ENCODE measurements at places on chromosomes 12 and 14.

DNA sequence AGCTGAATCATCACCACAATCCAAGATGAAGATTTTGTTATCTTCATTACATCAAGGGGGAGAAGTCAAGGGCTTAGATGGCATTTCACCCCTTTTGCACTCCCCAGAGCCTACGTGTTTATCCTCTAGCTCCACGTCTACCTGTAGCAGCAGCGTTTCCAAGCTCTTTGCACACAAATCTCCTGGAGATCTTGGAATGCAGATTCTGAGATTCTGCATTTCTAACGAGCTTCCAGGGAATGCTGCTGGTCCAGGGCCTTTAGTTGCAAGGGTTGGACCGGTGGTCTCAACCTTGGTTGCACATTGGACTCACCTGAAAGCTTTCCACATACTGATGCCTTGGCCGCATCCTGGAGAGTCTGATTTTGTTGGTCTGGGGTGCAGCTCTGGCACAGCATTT, 49.5 kb upstream of the STON2 start:
- no peak for DNase-seq

GRCh38 chr12:15052691-15053090, 79.8 kb downstream of the PDE6H start:
- DNase-seq, result no peak

- DNase-seq, result peak; percentile 0
Measured at GRCh38 chr12:102948941-102949352, 8.5 kb upstream of the ASCL1 start.

DNA sequence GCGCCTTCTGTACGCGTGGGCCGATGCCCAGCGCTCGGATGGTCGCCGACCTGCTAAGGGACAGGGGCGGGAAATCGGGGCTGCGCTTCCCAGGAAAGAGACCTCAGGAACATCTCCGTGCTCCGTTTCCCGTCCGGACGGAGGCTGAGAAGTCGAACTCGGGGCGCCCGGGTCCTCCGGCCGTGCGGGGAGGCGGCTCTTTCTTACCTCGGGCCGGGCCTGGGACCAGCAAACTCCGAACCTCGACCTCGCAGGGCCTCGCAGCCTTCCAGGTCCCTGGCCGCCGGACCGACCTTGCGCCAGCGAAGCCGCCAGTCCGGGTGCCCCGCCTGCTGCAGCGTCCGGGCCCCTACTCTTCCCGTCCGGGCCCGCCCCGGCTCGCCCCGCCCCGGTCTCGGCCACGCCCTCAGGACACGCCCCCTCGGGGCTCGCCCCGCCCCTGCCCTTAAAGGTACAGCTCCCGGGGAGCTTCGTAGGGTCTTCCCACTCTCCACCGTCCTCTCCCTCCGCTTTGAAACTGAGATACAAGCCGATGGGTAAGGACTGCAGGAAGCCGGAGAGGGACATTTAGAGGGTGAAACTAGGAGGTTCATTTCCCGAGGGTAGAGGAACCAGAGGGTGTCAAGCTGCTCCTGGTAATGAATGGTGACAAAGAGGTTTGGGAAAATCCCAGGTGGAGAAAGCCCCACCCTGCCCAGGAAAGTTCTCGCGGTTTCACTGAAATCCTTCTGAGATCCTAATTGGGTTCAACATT, at the start of gene SLC8B1:
TSS of gene SLC8B1 (minus strand) at position 324 of the 754 bp plus-strand sequence. CDS start 2,231 bp downstream, outside the sequence.
- no peak for DNase-seq

- DNase-seq, result no peak
Measured at GRCh38 chr12:130202201-130202600, 39.9 kb downstream of the FZD10 start.

DNA sequence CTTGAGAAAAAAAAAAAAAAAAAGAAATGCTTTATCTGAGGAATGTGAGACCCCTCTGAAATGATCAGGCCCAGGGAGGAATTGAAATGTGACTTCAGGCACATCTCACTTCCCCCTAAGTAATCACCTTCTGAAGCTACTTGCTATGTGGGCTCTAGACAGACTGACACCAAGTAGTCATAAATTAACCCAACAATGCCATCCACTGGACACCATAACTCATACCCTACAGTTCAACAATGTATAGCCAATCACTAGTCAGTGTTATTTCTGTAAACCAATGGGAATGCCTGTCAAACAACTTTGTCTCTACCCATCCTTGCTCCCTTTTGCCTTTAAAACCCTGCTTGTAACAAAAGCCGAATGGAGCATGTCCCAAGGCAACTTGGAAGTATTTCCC, 182.7 kb upstream of the TMPO start:
- DNase-seq, result no peak

- DNase-seq, result no peak
Measured at GRCh38 chr14:81427348-81428058, 27.4 kb upstream of the STON2 start.

DNA sequence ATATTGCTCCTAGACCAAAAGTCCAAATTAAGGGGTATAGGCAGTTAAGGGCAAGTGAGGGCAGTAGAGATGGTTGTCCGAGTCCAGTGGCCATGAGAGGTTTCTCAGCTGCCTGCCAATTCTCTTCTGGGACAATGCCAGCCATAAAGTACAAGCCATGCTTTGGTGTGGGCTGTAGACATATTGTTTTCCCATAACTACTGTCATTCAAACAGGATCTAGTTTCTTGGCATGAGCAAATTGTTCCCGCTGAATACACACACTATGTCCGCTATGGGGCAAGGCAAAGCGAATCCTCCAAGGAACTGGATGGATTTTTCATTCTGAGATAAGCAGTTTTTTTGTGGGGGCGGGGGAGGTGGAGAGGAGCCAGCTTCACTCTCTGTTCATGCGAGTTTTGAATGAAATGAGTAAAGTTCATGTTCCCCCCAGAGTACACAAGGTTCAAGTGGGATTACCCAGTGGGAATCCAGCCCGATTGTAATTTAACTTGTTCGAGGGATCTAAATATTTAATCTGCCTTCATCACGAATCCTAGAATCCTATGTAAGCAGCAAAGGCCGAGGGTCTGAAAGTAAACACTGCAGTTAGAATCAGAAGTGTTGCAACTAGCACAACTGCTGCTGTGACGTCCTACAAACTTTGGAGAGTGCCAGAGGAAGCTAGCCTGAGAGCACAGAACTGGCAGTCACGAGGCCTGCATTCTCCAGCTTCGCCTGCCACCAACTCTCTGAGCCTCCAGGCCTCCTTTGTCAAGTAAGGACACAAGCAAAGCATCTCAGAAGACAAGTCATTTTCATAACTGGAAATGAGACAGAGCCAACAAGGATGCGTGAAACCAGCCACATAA, 137.0 kb downstream of the CRADD start:
- no peak for DNase-seq

DNA sequence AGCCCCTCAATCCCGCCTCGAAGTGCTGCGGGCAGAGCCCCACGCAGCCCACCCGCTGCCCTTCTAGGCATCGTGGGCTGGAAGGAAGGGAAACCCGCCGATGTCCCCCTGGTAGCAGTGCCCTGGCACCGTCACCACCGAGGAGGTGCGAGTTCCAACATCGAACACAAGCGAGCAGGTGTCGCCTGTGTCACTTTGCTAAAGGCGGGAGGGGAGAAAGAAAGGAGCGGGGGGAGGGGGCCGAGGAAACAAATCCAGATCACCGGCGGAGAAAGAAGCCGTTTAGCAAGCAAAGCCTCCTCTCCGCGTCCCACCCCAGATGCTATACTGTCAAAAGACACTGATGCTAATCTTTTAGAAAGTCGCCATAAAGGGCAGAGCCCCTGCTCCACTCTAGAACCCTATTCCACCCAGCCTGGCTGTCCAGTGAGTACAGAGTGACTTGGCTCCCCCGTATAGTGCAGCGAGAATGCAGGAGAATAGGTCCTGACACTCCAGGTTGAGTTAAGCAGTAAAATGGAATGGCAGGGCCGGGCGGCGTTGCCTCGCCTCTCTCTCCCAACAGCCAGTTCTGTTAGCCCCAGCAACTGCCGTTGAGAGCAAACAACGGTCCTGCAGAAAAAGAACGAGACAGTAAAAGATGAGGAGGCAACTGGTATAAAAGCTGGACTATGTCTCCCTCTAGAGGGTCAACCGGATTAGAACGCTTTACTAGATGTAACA, 67.9 kb upstream of the USP15 start:
- peak; percentile 12 for DNase-seq

- DNase-seq, result peak; percentile 30
Measured at GRCh38 chr14:75561013-75561432, 17.4 kb upstream of the FLVCR2 start.

GRCh38 chr12:120598674-120599463, 17.7 kb upstream of the POP5 start:
- no peak for DNase-seq

DNA sequence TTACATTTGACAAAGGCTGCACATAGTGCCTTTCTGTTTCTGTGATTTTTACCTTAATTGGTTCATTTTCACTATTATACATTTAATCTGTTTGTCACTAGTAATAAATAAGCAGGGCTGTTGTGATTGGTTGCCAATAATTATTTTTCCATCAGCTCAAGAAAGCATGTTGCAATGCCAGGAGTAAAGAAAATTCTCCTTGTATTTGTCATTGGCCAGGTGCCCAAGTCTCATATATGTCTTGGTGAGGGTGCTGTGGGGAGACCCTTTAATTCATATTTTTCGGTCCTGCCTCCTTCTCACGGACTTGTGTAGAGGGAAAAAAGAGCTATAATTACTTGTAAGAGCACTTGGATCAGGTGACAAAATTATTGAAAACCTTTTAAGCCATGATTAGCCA, 108.0 kb downstream of the KITLG start:
- no peak for DNase-seq

DNA sequence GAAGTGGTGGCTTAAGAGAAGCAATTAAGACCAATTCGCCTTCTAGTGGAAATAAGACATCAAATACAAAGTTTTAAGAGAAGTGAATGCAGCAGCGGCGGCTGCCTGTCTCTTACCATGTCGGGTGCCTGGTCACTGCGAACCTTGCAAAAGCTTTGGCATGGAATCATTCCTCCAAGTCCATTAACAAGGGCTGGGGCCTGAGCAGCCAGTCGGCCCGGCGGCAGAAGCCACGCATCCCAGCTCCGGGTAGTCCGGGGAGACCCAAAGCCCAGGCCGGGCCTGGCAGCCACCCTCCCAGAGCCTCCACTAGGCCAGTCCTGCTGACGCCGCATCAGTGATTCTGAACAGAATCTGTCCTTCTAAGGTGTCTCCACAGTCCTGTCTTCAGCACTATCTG, 321.0 kb downstream of the TMEM121 start:
- no peak for DNase-seq

DNA sequence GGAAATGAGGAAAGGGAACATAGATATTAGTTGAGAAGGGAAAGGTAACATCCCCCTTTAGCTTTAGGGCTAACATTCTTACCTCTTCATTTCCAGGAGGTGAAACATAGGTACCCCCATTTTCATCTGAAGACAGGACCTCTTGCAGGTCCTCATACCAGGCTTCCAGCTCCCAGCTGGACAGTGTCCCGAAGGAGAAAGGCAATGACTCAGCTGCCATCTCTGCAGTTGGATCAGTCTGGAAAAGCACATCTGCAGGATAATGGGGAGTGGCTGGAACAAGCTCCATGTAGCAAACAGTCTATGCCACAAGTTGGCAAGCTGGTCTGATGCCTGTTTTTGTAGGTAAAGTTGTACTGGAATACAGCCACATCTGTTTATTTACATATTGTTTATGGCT, 3.1 kb downstream of the DDIT3 start:
- DNase-seq, result no peak

GRCh38 chr14:53885136-53885640, 71.4 kb downstream of the BMP4 start:
- no peak for DNase-seq

DNA sequence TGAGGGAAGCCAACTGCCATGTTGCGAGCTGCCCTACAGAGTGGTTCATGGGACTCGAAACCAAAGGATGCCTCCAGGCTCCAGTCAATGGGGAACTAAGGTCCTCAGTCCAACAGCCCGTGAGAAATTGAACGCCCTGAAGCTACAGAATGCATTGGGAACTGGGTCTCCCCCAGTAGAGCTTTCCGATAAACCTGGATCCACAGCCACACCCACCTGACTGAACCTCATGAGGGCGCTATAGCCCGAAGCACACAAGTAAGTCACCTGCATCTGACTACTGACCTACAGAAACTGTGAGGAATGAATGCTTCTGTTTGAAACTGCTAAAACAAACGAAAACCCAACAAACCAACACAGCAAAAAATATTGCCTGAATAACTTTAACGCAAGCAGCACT, 1297.7 kb downstream of the AACS start:
- DNase-seq, result no peak

- DNase-seq, result no peak
Measured at GRCh38 chr12:100897240-100897639, 102.7 kb downstream of the ANO4 start.

DNA sequence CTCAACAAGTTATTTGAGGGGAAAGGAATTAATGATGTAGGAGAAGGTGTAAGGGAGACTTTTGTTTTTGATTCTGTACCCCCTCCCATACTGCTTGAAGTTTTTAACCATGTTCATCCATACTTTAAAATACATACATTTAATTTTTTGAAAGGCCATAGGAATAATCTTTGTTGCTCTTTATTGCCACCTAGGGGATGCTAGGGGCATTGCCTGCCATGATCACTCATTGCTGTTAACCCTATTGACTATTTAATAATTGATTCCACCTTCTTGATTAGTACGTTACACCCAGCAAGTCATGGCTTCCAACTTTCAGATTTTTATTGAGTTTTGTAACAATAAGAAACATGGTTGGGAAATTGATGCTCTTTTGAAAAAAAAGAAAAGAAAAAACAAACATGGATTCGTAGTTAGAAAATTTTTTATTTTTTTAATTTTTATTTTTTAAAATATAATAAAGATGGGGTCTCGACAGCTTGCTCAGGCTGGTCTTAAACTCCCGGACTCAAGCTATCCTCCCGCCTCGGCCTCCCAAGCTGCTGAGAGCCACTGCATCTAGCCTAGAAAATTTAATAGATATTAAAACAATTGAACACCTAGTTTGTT, 8.5 kb upstream of the PRKAB1 start:
- no peak for DNase-seq

GRCh38 chr14:68564826-68565759, 227.8 kb downstream of the ZFP36L1 start:
- DNase-seq, result no peak

- DNase-seq, result no peak
Measured at GRCh38 chr12:11133162-11133561, 1.3 kb downstream of the TAS2R30 start.

- DNase-seq, result no peak
Measured at GRCh38 chr12:27013611-27014084, 536 bp downstream of the TM7SF3 start.

DNA sequence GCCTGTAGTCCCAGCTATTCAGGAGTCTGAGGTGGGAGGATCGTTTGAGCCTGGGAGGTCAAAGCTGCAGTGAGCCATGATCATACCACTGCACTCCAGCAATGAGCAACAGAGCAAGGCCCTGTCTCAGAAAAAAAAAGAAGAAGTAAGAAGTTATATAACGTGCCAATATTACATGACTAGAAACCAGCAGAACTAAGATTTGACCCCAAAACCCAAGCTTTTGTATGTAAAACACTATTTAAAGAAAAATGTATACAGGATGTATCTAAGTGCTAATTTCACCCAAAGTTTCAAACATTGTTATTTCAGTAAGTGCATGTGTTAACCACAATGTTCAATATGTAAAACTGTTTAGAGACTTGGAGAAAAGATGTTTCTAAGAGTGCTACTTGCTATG, 94.7 kb downstream of the SLC5A8 start:
- DNase-seq, result no peak

GRCh38 chr14:22252686-22253085, 336.3 kb downstream of the DAD1 start:
- DNase-seq, result no peak

GRCh38 chr12:80186727-80187217, 87.4 kb downstream of the OTOGL start:
- DNase-seq, result peak; percentile 54
